ENCODE measurements at places on chromosomes 5 and 9.

GRCh38 chr5:73030995-73031394, 75.2 kb downstream of the FCHO2 start:
- peak; percentile 42 for DNase-seq

GRCh38 chr9:118529210-118529609, 825.0 kb downstream of the TLR4 start:
- DNase-seq, result peak; percentile 18

DNA sequence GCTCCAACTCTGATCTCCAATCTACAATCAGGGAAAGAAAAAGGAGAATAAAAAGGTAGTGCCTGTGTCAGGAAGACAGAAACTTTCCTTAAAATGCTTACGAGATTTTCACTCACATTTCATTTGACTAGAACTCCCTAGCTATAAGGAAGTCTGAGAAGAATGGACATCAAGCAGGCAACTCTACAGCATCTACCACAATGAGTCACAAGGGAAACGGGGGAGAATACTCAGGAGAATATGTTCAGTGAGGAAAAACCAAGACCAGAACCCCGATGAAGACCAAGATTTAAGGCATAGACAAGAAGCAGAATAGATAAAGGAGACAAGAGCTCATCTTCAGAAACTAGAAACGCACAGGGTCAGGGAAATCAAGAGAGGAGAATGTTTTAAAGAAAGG, 9.0 kb upstream of the SETD9 start:
- no peak for DNase-seq

GRCh38 chr9:37329576-37329975, 92.9 kb upstream of the GRHPR start:
- no peak for DNase-seq

DNA sequence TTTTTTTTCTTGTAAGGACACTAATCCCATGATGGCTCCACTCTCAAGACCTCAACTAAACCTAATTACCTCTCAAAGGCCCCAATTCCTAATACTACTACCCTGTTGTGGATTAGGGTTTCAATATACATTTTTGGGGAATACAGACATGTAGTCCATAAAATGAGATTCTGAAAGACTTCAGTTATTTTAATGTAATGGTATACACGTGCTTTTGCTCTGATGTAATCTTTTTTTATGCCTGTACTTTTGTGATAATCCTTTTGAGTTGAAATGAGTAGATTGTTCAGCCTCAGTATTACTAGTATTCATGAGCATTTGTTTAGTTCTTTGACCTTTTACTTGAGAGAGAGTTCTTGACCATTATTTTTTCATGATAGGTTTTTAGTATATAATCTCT, 9.5 kb downstream of the CEP78 start:
- no peak for DNase-seq

GRCh38 chr9:119443179-119443578, 73.9 kb upstream of the BRINP1 start:
- no peak for DNase-seq

- DNase-seq, result no peak
Measured at GRCh38 chr9:91994422-91994821, 44.4 kb upstream of the ROR2 start.

- DNase-seq, result no peak
Measured at GRCh38 chr5:64585646-64586045, 79.8 kb downstream of the RGS7BP start.

- DNase-seq, result no peak
Measured at GRCh38 chr5:154300207-154300883, 109.8 kb downstream of the GALNT10 start.

DNA sequence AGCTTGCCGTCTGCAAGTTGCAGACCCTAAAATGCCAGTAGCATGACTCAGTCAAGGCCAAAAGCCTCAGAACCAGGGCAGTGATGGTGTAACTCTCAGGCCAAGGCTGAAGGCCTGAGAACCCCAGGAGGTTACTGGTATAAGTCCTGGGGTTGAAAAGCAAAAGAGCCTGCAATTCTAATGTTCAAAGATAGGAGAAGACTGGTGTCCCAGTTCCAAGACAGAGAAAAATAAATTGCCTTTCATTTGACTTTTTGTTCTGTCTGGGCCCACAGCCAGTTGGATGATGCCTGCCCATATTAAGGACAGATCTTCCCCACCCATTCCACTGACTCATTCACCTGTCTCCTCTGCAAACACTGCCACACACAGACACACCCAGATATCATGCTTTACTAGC, 673.2 kb downstream of the CDH18 start:
- DNase-seq, result peak; percentile 68

DNA sequence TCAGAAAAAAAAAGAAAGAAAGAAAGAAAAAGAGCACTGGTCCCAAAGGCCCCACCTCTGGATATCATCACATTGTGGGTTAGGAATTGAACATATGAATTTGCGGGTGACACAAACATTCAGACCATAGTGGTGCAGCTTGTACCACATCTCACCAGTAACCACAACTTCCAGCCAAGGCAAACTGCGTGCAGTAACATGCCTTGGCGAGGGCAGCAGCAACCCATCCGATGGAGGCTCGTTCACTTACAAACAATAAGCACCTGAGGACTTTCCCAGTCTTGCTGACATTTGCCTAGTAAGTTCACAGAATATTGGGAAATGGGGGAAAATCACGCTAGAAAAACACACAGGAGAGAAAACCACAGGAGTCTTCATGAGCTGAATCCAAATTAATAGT, 508.1 kb downstream of the ZNF608 start:
- DNase-seq, result no peak

GRCh38 chr9:86557063-86557766, 203.0 kb upstream of the TUT7 start:
- DNase-seq, result no peak

- no peak for DNase-seq
Measured at GRCh38 chr5:2735996-2736395, 15.5 kb downstream of the IRX2 start.

GRCh38 chr9:128310461-128310860, 11.8 kb downstream of the TRUB2 start:
- no peak for DNase-seq

GRCh38 chr5:95939465-95939864, 22.2 kb downstream of the ELL2 start:
- no peak for DNase-seq

GRCh38 chr5:78889369-78890140, 95.6 kb downstream of the ARSB start:
- no peak for DNase-seq

GRCh38 chr5:138054847-138055558, 22.1 kb upstream of the FAM13B start:
- no peak for DNase-seq

- DNase-seq, result no peak
Measured at GRCh38 chr5:121288781-121289180, 562.9 kb upstream of the FTMT start.

- no peak for DNase-seq
Measured at GRCh38 chr9:27925815-27926214, 352.5 kb upstream of the C9orf72 start.
